ENCODE measurements at places on chromosomes 5 and 9. TPM values are rescaled to one million over a fixed set of nuclear protein-coding genes. Genes with fewer than 3 reads are reported as not detected.

Gene CD74
- total RNA-seq, result 0.09 TPM

Gene CBY3
- total RNA-seq, result not detected

Gene PRUNE2
- total RNA-seq, result not detected

Gene TSLP
- total RNA-seq, result not detected

Gene SLC6A7
- total RNA-seq, result not detected

Gene LTC4S
- total RNA-seq, result not detected

Gene LVRN
- not detected for total RNA-seq

Gene BAAT
- total RNA-seq, result 0.58 TPM

Gene RAB24
- 25.4 TPM for total RNA-seq

Gene TMEM252
- not detected for total RNA-seq

Gene ROR2
- 2.9 TPM for total RNA-seq

Gene CRHBP
- 0.24 TPM for total RNA-seq

Gene RNF208
- 1.8 TPM for total RNA-seq

Gene CNTFR
- 0.08 TPM for total RNA-seq

Gene RALGPS1
- 1.3 TPM for total RNA-seq

Gene PCA3
- total RNA-seq, result not detected

Gene HTR4
- total RNA-seq, result not detected

Gene MFAP3
- 24.4 TPM for total RNA-seq

Gene FBP1
- total RNA-seq, result not detected

Gene PCDHB16
- total RNA-seq, result 0.05 TPM

Gene MED22
- total RNA-seq, result 29.7 TPM

Gene THOC3
- total RNA-seq, result 57.4 TPM

Gene IER5L
- 77.0 TPM for total RNA-seq

Gene LRRC26
- total RNA-seq, result 1.3 TPM

Gene CCDC192
- total RNA-seq, result not detected

Gene TLE1
- total RNA-seq, result 77.6 TPM

Gene IFNA14
- total RNA-seq, result not detected

Gene AGXT2
- total RNA-seq, result not detected

Gene NEURL1B
- 2.6 TPM for total RNA-seq

Gene CTXN3
- not detected for total RNA-seq

Gene ALAD
- total RNA-seq, result 17.1 TPM

Gene ALDOB
- total RNA-seq, result not detected

Gene OTULINL
- total RNA-seq, result 4.9 TPM

Gene PGM5
- not detected for total RNA-seq

Gene EPB41L4A
- 1.3 TPM for total RNA-seq

Gene GPX3
- total RNA-seq, result 17.8 TPM

Gene OR1Q1
- not detected for total RNA-seq

Gene NPR3
- total RNA-seq, result 20.9 TPM

Gene PCDHGB1
- total RNA-seq, result 2.1 TPM

Gene ZFAND5
- 141 TPM for total RNA-seq

Gene RFESD
- total RNA-seq, result 3.1 TPM

Gene PRR7
- 35.4 TPM for total RNA-seq

Gene RETREG1
- 2.3 TPM for total RNA-seq

Gene TMCO6
- total RNA-seq, result 9.6 TPM

Gene SPATA31D4
- not detected for total RNA-seq

Gene FBP2
- not detected for total RNA-seq

Gene NIPAL4
- 9.9 TPM for total RNA-seq

Gene ITGA1
- 2.0 TPM for total RNA-seq

Gene PCDHB11
- total RNA-seq, result 0.11 TPM

Data from A549 treated with CpdA at 1 μM for 4 hours (cell line).